Left ventricle myocardium inferior (tissue), 1 donor: ENCODE measurements at places on chromosomes 2 and 18.

DNA sequence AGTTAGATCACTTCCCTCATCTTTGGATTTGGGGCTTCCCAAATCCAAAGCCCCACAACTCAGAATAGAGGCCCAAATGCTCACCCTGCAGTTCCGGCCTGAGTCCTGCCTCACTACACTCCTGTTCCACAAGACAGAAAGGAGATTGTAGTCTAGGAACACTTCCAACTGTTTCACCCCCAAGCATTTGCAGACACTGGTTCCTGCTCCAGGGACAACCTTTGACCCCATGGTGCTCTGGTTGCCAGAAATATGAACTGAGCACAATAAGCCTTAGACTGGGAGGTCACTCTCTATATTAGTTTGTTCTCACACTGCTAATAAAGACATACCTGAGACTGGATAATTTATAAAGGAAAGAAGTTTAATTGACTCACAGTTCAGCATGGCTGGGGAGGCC is 49.0 kb downstream of the HRH4 start:
- DNase-seq = no peak

- DNase-seq = no peak
Observed at GRCh38 chr2:47076126-47076506, 79.0 kb downstream of the STPG4 start.

DNA sequence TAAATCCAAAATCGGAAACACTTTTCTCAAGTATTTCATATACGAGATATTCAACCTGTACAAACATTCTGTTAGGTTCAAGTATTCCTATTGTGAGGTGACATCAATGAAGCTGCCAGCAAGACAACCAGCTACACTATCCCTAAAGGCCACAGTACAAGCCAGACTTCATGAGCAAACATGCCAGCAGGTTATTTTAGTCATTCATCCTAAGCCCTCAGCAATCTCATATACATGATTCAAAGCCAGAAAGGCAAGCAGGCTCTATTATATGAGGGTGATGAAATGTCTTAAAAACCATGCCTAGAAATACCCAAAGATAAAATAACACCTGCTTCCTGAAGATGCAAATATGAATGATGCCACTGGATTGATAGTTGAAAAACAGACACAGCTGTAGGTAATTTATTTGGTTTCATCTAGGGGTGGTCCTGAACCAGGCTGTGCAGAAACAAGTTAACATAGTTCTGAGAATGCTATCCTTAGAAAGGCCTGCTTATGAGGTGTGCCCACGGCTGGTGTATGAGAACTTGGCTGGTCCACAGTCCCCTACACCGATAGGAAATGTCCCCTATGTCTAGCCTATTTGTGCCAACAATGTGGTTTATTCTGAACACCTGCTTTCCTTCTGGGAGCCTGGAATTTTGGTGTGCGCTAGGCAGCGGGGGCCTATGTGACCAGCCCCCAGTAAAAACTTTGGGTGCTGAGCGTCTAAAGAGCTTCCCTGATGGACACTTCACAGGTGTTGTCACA is 48.2 kb upstream of the KIDINS220 start:
- DNase-seq = no peak

DNA sequence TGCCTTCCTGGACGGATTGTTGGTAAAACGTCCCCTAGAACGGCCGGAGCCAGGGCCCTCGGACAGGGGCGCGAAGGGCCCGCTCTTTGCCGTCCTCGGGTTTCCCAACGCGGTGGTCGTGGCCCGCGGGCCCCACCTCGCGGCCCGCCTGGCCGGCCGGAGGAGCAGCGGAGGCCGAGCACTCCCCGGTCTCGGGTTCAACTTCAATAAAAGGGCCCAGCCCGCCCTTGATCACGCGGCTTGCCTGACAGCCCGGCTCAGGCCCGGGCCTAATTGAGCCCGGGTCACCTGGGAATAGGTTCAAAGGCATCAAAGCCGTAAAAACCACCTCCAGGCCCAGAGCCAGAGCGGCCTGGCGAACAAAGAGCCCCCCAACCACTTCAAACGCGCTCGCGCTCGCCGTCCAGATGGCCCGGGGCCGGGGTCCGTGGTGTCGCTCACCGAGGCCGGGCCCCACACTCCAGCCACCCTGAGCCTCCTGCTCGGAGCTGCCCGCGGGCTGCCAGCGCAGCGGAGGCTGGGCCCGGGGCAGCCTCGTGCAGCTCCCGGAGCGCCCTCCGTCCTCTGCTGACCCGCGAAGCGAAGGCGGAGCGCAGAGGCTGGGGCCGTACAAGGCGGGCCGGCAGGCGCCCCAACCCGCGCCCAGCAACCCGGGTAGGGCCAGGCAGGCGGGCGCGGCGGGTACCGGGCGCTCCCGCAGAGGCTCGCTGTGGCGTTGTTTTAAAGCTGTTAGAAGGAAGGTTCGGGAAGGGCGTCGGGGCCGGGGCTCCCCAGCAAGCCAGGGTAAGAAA is 1.1 kb upstream of the TWIST2 start:
- no peak for DNase-seq

- DNase-seq = no peak
Observed at GRCh38 chr18:55477499-55477859, 110.5 kb downstream of the TCF4 start.

- no peak for DNase-seq
Observed at GRCh38 chr2:233837694-233838229, 16.6 kb downstream of the HJURP start.

DNA sequence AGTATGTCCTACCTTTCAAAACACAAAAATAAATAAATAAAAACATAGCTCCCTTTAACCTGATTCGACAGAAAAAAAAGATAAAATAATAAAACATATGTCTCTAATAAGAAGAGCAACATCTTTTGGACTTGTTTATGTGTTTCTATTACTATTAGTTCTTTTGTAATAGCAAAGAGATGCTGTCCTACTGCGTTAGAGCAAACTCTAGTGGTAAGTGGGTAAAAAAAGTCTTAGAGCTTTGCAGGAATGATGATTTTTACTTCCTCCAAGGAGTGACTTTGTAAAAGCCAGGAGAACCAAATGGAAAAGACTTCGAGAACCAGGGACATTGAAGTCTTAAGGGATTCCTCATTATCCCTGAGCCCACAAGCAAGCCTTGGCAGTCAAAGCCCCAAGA is 450.1 kb downstream of the METTL4 start:
- no peak for DNase-seq

- DNase-seq = no peak
Observed at GRCh38 chr2:221203125-221203524, 369.0 kb downstream of the EPHA4 start.
